ENCODE measurements at places on chromosomes 7 and 10.
A peak's percentile ranks its signal among the peaks of the same experiment; 100 is the strongest.

GRCh38 chr10:93501650-93502049 is 5.2 kb downstream of the CEP55 start:
- DNase-seq, result no peak

DNA sequence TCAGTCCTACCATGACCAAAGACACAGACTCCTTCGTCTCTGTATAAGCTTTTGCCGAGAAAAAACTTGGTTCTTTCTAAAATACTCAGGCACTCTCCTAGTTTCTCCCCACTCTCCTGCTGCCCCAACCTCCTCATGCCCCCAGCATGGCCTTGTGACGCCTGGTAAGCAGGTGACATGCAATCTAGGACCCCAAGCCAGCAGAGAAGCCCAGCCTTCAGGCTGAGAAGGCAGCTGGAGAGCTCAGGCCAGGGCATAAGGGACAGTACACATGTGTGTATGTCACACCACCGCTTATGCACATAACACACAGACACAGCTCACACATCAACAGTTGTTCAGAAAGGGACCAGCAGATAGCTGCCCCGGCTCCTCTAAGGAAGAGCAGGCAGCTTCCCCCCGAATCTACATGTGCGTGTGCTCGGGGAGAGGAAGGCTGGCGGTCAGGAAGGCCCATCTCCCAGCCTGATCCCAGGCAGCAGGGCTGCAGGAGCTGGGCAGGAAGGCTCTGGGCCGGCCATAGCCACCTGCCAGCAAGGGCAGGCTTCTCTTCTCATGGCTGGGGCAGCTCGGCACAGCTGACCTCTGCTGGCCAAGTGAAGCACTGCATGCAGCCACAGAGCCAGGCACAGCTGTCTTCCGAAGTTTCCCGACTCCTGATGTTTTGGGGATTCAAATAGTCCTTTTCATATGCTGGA is 8.5 kb downstream of the DDX56 start:
- DNase-seq, result peak; percentile 31

DNA sequence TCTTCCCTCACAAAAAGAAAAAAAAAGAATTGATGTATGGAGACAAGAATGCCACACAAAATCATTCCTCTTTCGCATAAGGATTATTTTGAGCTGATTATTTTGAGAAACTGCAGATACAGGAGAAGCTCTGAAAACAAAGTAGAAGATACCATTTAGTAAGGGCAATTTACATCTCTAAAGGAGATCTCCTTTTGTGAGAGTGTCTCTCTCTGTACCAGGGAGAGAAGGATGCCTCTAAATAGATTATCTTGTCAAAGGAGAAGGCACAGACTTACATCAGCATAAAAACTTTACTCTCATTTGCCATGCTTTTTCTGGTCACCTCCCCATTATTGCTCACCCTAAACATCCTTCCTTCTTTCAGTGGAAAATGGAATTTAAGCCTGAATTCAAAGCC is 747.9 kb upstream of the COBL start:
- no peak for DNase-seq

- DNase-seq, result no peak
Measured at GRCh38 chr10:36542493-36542892, 582.9 kb upstream of the ANKRD30A start.

DNA sequence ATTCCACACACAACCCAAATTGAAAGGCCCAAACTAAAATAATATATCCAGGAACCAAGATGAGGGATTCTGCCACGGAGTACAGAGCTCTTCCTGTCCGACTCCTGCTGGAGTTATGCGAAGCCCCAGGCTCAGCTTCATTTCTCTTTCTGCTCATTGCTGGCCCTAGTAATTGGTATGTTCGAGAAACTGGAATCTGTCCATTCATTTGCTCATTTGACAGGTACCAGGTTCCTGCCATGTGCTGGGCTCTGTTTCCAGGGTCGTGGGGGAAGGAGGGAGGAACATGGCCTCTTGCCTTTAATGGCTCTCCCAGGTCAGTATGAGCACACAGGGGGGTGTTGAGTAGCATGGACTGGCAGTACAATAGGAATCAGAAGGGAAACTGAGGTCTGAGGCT is 179.2 kb upstream of the SHH start:
- DNase-seq, result no peak

DNA sequence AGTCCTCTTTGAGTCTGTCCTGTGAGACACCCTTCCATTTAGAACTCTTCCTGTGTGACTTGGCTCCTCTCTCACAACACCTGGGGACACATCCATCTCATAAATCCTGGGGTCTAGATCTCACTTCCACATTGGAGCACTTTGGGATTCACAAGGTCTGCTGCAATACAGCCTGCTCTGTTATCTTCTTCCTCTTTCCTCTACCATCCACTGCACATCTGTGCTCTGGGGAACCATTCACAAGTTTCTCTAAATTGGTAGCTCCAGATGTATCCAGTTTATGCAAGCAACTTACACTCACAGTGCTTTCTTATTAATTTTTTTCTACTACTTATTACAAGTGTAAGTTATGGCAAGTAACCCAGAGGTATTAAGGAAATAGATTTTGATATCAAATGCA is 5.5 kb upstream of the FIGNL1 start:
- no peak for DNase-seq

DNA sequence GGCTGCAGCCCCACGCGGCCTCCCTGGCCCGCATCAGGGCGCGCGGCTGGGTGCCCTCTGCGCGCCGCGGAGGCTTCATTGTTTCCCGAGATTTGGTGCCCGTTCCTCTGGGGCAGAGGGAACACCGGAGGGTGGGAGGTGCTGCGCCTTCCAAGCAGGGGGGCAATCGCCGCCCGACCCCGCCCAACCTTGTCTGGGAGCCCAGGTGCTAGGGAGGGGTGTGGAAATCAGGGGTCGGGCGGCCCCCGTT is 1.0 kb upstream of the NRP1 start:
- no peak for DNase-seq

GRCh38 chr7:47442605-47442865 is 139.4 kb downstream of the TNS3 start:
- DNase-seq, result no peak

- no peak for DNase-seq
Measured at GRCh38 chr7:78487464-78487863, 688.9 kb downstream of the PHTF2 start.

DNA sequence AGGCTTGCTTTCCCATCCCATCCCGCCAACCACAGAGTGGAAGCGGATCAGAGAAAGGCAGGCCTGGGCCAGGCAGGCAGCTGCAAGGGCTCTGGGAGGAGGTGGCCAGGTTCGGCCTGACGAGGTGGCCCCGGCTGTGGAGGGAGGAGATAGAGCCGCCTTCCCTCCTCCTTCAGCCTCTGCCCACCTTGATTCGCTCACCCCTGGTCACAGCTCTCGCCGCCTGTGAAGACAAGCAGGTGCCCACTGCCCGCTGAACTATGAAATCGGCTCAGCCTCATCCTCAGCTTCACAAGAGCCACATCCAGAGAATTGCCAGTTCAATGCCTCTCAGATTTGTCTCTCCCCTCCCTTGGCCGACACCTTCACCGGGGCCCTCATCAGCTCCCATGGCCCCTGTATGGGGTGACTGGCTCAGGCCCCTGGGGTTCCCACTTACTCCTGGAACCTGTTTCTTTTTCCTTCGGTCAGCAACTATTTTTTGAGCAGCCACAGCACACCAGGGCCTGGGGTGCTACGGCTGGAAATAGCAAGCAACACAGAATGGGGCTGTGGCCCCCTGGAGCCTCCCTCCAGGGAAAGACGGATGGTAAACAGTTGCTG is 80.0 kb upstream of the CHST15 start:
- no peak for DNase-seq
